ENCODE measurements at places on chromosomes 1 and 21.

DNA sequence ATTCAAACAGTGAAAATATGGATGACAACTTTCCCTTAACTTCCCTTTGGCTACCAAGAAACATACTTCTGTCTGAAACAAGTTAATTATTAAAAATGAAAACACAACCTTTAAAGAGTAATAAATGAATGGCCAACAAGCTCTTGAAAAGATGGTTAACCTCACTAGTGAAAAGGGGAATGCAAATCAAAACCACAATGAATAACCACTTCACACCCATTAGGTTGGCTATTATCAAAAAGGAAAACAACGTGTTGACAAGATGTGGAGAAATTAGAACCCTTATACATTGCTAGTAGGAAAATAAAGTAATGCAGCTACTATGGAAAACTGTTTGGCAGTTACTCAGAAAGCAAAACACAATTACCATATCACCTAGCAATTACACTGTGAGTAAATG is 14.1 kb downstream of the COP1 start:
- DNase-seq: no peak

DNA sequence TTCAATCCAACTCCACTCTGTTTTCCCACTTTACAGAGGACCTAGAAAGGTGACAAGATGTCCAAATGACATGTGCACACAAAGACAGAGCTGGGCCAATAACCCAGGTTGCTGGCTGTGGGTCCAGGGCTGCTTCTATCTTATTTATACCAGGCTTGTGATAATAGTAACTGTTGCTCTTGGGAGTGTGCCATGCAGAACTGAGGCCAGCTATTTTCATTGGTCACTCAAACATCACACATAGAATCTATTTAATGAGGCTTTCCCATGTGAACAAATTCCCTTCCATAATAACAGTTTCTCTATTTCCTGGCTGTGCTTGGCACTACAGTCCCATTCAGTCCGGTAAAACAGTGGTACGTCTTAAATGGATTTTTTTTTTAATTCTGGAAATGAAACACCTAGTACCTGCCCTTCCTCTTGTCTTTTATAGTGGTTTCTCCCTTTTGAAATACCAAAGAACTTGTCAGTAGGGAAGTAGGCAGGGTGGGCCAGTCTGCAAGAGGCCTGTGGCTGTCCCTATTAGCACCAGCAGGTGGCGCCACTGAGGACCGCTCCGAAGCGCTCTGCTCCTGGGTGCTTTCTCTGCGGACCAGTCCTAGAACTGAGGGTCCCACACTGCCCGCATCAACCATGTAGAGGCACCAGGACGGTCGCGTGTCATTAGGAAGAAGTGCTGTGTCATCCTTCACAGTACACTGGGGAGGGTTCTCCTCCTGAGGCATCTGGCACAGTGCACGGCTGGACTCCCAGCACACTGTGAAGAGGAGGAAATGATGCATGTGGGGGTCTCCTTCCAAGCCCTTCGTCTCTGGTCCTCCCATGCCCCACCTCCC is 52.1 kb downstream of the GPR161 start:
- peak; percentile 69 for DNase-seq

DNA sequence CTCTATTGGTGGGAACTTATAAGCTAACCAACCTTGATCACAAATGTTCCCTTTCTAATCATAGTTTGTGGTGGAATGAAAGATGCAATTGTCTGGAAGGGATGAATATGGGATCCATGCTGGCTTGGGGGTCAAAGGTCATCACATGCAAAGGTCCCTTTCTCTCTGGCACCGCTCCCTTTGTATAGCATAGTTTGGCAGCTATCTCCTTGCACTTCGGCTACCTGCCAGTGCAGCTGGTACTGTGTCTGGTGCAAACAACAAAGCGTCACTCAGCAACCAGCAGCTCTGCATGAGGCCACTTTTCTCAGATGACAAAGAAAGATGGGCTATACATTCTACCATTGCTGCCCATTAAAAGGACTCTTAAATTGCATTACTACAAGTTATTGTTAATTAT is 188.2 kb upstream of the NFIA start:
- DNase-seq: no peak

DNA sequence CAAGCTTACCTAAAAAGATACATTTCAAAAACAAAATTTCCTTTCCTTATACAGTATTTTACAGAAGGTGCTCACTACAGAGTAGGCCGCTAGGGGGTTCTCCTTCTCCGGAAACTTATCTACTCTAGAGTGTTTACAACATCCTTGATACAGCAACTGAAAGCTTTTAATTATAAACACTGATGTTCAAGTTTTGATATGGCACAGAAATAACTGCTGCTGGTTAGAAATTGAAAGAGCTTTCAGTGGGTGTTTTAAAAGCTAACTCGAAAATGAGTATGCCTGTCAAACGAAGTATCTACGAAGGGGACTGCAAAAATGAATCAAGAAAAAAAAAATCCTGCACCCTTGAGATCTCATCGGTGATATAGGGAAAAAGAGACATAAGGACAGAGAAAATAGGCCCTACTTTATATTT is 1.0 kb downstream of the YOD1 start:
- DNase-seq: no peak

DNA sequence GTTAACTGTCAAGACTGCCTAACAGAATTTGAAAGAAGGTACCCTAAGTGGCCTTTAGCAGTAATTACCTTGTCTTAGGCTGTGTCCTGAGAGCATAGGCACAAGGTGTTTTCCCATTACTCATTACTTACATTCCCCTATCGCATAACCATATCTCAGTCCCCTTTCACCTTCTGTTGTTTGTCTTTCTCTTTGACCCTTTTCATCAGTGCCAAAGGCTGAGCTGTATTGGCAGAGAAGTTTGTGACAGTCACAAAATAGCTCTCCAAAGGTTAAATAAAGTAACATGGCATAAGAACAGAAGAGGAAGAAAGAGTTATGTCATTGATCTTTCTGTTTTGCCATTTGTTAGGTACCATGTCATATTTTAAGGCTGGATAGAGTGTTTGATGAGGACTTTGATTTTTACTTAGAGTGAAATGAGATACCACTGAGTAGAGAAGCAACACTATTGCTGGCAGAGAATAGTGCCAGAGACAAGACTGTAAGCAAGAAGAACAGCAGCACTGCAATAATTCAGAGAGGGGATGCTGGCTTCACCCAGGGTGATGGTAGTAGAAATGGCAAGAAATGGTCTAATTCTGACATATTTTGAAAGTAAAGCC is 497.8 kb downstream of the TTLL7 start:
- DNase-seq: no peak

- DNase-seq: no peak
These were observed 26.1 kb upstream of the SDC3 start for GRCh38 chr1:30934613-30935012.

- no peak for DNase-seq
These were observed 183.0 kb upstream of the HOOK1 start for GRCh38 chr1:59631561-59632255.

DNA sequence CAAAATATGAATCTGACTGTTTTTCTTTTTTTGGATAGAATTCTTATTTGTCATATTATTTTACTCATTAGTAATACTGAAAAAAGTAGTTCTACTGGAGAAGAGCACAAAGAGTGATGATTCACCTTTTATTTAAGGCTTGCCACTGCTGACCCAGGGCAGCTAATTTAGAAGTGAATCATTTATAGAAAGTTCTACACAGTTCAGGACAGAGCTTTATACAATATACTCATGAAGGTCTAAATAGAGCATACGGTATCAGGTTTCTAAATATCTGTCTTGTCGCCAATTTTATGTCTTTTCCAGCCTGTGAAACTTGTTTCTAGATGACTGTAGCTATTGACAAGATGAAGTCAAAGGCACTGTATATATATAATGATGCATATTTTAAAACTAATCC is 25.0 kb downstream of the GIPC2 start:
- no peak for DNase-seq

- DNase-seq: no peak
These were observed 17.8 kb upstream of the PEF1 start for GRCh38 chr1:31662463-31662862.

DNA sequence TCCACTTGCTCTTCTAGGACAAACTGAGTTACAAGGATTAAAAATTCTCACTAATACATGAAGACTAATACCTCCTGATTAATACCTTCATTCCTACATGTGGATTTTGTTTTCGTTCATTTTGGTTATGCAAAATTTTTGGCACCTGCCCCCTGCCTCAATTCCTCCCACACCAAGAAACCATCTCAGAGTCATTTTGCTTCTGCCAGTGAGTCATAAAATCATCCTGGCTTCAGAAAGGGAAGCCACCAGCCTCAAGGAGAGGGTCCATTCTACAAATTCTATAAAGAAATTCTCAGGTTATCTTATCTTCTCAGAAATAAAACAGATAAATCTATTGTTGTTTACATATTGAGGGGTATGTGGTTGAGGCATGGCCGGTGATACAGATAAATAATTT is 103.2 kb upstream of the COA6 start:
- no peak for DNase-seq

- DNase-seq: no peak
These were observed 62.8 kb downstream of the SAMSN1 start for GRCh38 chr21:14483296-14483695.

GRCh38 chr1:40020447-40021085 is 20.0 kb upstream of the CAP1 start:
- DNase-seq: no peak

GRCh38 chr1:12150456-12151200 is 16.2 kb upstream of the TNFRSF1B start:
- no peak for DNase-seq

DNA sequence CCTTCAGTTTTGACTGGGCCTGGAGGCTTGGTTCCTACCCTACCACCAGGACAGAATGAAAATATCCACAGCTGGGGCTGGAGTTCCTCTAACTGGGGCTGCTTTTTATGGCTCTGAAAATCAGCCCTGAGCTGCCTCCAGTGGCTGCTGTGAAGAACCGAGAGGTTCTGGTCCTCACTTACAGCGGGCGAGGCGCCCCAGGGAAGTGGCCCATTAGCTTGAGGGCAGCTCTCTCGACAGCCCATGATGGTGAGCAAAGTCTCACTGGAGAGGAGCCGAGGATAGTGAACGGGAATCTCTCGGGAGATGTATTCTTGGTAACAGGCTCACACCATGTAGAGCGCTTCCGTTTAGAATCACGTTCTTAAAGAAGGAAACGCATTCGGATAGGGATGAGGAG is 459.7 kb downstream of the KIF26B start:
- DNase-seq: no peak

DNA sequence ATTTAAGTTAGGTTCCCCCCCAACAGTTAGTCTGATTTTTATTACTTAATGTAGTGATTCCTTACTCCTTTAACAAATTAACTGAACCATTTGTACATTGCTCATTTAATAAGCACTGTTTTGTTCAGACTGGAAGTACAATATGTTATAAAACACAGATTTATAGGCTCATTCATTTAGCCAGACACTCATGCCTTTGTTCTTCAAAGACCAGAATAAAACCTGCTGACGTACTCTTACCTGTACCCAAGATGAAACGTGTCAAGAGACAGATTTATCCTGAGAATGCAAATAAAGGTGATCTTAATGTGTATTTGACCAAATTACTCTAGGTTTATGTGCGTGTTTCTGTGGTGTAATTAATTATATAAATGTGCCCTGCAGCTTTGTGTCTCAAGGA is 92.8 kb downstream of the INTS7 start:
- no peak for DNase-seq

- no peak for DNase-seq
These were observed 74.3 kb downstream of the LAMC1 start for GRCh38 chr1:183097438-183098051.

DNA sequence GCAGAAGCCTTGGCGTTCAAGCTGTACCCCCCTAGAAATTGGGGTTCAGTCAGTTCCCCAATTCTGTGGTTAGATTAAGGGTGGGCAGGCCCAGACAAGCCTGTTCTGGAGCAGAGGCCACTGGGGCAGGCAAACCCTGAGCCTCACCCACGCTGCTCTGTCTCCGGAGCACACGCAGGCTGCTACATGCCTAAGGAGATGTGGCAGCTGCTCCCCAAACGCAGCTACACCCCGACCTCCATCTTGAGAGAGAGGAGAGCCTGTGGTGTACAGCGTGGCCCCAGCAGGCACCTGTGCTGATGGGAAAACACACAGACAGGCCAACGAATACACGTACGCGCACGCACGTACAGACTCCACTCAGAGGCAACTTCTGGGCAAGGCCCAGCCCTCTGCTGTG is 33.9 kb upstream of the GRHL3 start:
- no peak for DNase-seq

GRCh38 chr1:9062021-9062471 is 7.4 kb downstream of the SLC2A5 start:
- no peak for DNase-seq

DNA sequence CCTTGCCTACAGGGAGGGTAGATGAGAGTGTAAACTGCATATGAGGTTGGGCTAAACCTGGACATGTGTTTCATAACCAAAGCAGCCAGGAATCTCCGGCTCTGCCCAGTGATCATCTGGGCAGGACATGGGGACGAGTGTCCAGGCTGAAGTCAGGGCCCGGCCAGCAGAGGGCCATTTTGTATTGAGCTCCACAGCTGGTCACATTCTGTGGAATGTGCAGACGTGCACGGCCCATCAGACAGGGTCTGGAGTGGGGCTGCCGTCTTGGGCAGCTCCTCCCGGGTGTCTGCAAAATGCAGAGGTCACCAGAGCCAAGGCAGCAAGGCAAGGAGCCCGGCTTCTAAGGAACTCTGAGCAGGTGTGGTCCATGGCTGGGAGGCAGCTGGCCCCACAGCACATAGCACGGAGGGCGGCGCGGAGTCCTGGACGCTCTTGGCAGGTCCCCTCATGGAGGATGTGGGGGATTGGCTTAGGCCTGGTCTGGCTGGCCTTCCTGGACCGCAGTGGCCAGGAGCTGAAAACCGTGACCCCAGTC is 6.2 kb downstream of the LRRC3 start:
- no peak for DNase-seq

GRCh38 chr1:215360758-215361157 is 206.3 kb upstream of the KCTD3 start:
- DNase-seq: no peak

DNA sequence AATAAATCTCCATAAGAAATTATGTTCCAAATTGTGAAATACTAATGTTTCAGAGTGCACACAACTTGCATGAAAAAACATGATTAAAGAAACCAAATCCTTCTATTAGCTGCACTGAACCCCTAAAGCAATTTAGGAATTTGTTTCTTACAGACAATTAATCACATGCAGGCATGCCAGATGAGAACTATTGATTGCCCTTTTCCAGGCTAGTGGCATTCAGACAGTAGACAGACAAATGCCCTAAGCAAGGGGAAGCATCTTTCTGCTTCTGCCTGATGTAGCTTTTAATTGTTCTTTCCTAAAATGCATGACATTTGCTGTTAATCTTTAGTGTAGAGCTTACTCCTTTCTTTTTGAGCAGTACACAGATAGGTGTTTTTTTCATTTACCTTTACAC is 229.5 kb downstream of the DPYD start:
- DNase-seq: no peak

DNA sequence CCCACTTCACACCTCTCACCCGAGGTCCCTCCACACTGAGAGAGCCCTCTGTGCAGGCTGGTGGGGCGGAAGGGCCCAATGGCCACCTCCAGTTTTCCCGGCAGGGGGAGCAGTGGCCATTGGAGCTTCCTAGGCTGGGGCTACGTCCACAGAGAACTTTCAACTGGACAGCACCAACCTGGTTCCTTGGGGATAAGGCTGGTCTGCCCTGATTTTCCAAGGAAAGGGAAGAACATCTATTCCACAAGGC is 20.3 kb upstream of the LAPTM5 start:
- no peak for DNase-seq
